ENCODE measurements at places on chromosomes 5 and 9.

DNA sequence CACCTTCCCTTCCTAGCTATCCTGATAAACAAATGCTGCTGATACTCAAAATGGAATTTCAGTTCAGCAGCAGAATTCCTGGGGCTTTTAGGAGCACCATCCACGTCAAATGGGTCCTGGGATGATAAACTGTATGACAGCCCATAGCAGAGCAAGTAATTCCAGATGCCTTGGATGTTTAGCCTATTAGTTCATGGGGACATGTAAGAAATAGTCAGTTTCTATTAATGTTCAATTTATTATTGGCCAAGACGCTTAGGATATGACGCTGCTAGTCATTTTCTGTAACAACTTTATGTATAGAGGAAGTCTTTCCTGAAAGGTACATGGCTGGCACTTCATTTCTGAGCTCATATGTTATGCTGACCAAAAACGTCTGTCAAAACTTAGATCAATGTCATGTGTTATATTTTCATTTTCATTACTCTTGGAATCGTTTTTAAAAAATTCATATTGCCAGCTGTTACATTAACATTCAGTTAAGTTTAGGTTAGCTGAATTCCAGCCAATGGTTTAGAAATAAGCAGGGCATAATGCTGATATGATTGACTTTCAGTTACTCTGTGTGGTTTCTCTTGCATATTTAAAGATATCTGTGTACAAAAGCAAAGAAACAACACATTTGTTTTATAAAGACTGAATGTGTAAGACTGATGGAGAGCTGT lies 243.8 kb downstream of the CSNK1G3 start:
- no peak for DNase-seq

GRCh38 chr5:68793074-68793473 lies 300.7 kb upstream of the SLC30A5 start:
- no peak for DNase-seq

- no peak for DNase-seq
Measured at GRCh38 chr9:117044241-117044640, 357.1 kb downstream of the TRIM32 start.

- DNase-seq = no peak
Measured at GRCh38 chr5:181042722-181043121, 2.7 kb downstream of the BTNL9 start.

- DNase-seq = no peak
Measured at GRCh38 chr9:98147582-98147981, 28.6 kb upstream of the TRIM14 start.

- peak; percentile 57 for DNase-seq
Measured at GRCh38 chr5:154197801-154198491, 7.4 kb downstream of the GALNT10 start.

DNA sequence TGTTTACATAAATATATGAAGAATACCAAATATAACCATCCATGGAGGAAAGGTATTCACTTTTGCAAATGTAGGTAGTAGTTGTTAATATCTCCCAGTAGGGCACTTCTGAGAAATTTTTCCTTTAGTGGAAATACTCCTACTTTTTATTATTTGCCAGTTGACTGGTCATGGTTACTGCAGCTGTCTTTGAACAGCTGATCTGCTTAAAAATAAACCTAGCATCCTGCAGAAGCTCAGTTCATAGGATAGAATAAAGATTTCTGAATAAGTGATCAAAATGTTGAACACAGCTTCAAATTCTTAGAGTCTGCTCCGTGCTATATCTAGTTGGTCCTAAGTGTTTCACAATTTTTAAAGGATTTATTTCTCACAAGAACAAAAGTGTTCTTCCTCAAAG lies 270.7 kb upstream of the TRPC7 start:
- no peak for DNase-seq

DNA sequence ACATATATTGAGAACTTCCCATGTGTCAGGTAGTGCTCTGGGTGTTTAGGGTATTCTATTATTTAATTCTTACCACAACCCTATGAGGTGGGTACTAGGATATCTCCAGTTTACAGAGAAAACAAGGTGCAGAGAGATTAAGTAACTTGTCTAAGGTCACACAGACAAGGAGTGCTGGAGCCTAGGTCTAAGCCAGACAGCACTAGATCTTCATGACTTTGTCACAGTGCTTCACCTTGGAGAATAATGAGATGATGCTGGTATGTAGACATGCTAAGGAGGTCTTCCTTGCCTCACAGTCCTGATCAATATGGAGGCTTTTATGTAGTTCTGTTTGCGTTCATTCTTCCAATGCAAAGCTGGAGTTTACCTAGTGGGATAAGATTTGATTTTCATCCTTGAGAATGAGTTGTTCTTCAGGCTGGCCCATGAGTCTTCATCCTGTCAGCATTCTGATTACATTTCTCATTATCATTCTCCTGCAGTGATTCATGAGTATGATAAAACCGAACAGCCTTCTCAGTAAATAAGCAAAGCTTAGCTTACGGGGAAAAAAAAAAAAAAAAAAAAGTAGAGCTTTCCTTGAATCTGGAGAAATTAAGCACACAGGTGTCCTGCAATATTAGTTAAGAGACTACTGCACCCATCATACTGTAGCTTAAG lies 176.3 kb downstream of the C9orf152 start:
- no peak for DNase-seq

DNA sequence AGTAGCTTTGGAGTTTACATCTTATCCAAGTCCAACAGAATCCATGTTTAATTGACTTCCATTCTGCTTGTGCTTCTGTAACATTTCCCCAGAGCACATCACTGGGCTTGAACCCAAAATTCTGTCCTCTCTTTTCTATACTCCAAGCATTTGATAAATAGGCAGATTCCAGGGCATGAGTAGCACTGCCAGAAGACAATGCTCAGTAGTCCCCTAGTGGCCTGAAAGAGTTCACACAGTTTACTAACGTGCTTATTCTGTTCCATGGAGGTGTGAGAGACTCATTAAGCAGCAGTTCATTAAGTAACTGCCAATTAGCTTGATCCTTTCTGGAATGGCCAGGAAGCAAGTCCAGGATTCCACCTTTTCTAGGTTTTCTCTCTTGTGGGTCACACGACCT lies 9.4 kb upstream of the GABRA6 start:
- no peak for DNase-seq

DNA sequence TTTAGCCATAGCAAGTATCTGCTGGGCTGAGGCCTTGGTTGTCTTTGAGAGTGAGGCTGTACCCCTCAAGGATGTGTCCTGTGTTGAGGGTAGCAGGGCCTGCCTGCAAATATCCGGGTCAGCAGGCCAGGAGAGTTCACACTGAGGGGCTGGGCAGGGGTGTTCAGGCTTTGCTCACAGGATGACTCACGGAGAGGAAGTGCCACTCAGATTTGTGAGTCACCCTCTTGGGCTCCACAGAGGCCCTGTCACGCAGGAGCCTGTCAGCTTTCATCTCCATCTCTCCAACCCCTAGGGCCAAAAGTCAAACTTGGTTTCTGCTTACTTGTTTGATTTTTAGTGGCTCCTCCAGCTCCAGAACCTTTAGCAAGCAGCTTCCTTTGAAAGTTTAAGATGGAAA lies 211.5 kb downstream of the SEC61B start:
- DNase-seq = peak; percentile 2

DNA sequence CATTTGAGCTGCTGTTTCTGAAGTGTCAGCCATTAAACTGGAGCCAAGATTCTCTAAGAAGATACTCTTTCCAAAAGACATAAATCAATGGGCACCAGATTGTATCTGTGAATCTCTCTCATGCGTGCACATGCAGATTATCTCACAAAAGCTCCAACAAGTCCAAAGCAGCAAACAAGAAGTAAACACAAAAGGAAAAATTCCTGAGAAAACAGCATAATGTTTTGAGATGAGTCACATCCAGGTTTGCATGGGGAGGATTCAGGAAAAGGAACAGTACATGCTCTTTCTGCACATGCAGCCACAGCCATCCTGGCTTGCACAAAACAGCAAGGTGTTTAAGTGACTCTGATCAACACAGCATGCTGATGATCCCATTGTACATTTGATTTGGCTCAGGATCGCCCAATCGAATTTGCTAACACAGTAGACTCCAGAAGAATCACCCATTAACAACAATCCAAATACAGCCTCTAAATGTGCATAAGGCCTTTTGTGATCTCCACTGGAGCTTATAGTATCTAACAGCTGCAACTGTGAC lies 143.1 kb downstream of the ELAVL2 start:
- DNase-seq = no peak

DNA sequence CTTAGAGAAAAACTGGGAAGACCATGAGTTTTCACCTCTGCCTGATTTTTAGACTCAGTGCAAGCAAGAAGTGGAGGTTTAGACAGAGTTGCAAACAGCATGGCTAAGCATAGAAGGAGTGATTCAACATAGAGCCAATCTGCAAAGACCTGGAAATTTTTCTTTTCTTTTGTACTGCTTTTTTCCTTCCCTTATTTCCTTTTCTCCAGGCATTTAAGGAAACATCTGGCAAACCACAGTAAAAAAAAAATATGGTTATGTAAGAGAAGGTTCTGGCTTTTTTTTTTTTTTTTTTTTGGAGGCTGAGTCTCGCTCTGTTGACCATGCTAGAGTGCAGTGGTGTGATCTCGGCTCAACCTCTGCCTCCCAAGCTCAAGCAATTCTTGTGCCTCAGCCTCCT lies 16.6 kb upstream of the DCAF12 start:
- DNase-seq = no peak

- DNase-seq = no peak
Measured at GRCh38 chr5:86757824-86758223, 140.1 kb downstream of the COX7C start.

Measured in T-cell (primary cell).